ENCODE measurements at places on chromosomes 1 and 21.

GRCh38 chr21:45573452-45574035 lies 31.3 kb upstream of the SLC19A1 start:
- DNase-seq, result no peak

DNA sequence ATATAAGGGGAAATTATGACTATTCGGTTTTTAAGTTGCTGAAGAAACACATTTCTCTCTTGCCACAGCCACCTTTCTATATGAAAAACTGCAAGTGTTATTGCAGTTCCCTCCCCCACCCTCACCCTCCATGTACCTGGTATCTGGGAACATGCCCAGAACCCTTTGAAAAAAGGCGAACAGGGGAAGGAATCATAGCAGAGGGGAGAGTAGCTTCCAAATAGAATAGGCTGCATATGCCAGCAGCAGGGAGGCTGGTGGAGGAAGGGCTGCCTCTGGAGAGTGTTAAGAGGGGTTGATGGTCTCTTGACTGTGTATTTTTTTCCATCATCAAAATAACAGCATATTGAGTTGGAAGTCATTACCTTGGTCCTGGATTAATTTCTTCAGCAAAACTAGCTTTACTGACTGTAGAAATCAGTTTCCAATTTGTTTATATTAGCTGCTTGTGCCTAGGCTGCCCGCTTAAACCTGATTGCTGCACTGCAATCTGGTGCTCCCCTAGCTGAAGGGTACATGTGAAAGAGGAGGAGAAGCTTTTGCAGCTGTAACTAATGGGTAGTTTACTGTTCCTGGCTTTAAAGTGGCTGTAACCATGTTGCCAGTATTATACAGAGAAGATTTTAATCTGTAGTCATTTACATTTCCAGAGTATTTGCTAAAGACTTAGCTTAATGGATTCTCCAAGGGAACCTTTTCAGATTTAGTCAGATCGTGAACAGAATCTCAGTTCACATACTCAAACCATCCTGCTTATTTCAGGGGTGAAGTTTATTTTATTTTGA lies 22.7 kb downstream of the AHCYL1 start:
- DNase-seq, result no peak

DNA sequence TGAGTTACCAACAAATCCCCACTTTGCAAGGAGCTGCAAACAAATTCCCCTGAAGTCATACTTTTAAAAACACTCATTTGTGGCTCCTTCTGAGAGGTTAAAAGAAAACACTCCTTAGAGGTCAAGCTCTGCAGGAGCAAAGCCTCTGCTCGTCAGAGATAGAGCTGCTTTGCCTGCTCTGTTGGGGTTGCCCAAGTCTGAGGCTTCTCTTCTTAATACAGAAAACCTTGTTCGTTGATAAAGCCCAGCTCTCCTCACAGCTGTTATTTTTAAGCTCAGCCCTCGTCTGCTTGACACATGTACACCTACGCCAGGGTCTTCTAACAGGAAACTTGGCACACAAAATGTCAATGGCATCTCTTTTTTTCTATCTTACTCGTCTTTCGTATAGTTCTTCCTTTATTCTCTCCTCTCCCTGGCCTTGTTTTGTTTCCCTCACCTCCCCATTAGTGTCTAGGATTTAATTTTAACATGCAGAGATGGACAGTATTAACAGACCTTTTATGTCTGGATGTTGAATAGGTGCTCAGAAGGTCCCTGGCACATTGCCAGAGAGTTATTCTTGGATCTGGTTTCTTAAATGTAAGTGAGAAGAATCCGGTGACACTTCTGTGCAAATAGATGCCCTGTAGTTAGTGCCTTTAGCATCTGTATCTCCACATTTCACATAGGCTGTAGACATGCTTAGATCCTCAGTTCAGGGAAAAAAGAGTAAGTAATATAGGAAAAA lies 86.0 kb downstream of the LRRC53 start:
- peak; percentile 47 for DNase-seq

GRCh38 chr1:96313216-96313615 lies 408.4 kb upstream of the PTBP2 start:
- no peak for DNase-seq

GRCh38 chr1:165047994-165048393 lies 308.5 kb downstream of the LMX1A start:
- no peak for DNase-seq

GRCh38 chr21:43755820-43756594 lies 20.1 kb downstream of the CSTB start:
- no peak for DNase-seq

GRCh38 chr1:93708734-93709481 lies 27.3 kb upstream of the BCAR3 start:
- DNase-seq, result no peak

DNA sequence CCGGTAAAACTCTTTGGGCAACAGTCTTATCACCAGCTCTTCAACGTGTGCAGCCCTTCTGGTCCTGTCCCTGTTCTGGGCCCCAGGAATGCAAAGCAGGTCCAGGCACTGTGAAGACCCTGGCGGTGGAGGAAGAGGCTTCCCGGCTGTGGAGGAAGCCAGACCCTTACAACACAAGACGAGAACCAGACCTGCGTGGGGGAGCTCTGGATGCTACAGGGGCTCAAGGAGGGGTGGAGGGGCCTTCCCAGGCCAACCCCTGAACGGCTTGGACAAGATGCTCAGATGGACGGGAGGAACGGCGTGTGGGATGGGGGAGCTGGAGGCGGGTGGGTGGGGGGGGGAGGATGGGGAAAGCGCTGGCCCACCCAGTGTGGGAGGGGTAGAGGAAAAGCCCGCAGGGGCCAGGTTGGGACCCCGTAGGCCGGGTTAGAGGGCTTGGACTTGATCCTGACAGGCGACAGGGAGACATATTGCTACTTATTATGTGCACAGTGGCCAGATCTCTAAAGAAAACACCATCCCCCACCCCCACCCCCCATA lies 5.1 kb upstream of the OLIG2 start:
- no peak for DNase-seq

DNA sequence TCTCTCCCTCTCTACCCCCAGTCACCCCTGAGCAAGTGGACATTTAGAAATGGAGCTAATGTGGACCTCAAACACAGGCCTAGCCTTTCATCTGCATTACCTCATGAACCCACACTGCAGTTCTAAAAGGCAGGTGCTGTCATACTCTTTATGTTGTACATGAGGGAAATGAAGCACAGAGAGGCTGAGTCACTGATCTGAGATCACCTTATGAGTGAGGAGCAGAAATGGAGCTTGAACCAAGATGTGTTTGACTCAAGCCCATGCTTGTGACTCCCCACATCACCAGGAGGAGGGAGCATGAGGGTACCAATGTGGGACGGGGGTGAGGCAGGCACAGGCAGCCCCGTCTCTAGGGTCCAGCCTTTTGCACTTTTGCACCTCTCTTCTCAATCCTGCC lies 702.8 kb downstream of the PTPRU start:
- DNase-seq, result no peak

GRCh38 chr1:41658431-41659158 lies 174.1 kb upstream of the EDN2 start:
- no peak for DNase-seq

- DNase-seq, result peak; percentile 16
Measured at GRCh38 chr1:112285746-112286145, 110.3 kb upstream of the CTTNBP2NL start.

- DNase-seq, result peak; percentile 70
Measured at GRCh38 chr1:40783001-40783905, at the start of gene KCNQ4. Gene KCNQ4 (plus strand): TSS chr1:40783787. CDS start chr1:40784094, 307 bp downstream.

GRCh38 chr1:111285879-111286278 lies 4.8 kb upstream of the CHIA start:
- no peak for DNase-seq

GRCh38 chr1:151711044-151711800 lies 5.4 kb downstream of the CELF3 start:
- no peak for DNase-seq

DNA sequence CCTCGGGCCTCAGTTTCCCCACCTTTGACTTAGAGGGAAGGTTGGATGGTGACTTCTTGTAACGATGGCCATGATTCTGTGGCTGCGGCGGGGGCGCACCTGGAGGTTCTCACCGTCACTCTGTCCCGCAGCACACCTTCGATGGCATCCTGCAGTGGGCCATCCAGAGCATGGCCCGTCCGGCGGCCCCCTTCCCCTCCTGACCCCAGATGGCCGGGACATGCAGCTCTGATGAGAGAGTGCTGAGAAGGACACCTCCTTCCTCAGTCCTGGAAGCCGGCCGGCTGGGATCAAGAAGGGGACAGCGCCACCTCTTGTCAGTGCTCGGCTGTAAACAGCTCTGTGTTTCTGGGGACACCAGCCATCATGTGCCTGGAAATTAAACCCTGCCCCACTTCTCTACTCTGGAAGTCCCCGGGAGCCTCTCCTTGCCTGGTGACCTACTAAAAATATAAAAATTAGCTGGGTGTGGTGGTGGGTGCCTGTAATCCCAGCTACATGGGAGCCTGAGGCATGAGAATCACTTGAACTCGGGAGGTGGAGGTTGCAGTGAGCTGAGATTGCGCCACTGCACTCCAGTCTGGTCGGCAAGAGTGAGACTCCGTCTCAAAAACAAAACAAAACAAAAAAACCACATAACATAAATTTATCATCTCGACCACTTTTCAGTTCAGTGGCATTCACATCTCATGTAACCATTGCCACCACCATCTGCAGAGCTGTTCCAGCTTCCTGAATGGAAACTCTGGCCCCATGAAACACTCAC lies 2.1 kb upstream of the PFKL start:
- peak; percentile 87 for DNase-seq

DNA sequence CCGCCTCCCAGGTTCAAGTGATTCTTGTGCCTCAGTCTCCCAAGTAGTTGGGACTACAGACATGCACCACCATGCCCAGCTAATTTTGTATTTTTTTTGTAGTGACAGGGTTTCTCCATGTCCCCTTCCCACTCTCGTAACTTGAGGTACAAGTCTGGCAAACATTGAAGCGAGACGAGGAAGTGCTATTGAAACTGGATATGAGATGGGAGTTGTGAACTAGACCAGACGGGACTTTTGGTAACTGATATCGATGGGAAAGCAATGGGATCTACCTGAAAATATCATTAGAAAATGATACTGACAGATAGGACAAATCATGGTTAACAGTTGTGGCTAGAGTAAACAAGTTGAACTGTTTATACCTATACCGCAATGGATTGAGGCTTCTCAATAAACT lies 95.2 kb upstream of the TRABD2B start:
- no peak for DNase-seq

DNA sequence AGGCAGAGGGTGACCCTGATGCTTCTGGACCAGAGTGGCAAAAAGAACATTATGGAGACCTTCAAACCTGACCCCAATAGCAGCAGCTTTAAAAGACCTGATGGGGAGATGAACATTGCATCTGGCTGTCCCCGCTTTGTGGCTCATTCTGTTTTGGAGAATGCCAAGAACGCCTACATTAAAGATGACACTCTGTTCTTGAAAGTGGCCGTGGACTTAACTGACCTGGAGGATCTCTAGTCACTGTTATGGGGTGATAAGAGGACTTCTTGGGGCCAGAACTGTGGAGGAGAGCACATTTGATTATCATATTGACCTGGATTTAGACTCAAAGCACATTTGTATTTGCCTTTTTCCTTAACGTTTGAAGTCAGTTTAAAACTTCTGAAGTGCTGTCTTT lies 45.8 kb downstream of the TRAF5 start:
- DNase-seq, result no peak

- no peak for DNase-seq
Measured at GRCh38 chr1:182118851-182119250, 57.3 kb upstream of the ZNF648 start.

DNA sequence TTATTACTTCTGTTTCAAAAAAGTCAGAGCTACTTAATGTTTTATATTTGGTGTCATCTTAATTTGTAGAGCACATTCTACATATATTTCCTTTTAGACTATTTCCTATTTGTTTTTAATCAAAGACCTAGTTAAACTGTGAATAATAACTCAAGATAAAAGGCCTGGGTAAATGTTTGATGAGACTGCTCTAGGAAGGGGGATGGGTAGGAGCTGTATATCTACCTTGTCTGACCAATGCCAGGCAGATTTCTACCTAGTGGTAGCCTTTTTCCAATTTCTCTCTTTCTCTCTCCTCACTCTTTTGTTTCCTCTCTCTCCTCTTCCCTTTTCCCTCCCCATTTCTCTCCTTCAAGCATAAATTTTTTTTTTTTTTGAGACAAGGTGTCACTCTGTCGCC lies 31.9 kb upstream of the IVNS1ABP start:
- DNase-seq, result no peak

DNA sequence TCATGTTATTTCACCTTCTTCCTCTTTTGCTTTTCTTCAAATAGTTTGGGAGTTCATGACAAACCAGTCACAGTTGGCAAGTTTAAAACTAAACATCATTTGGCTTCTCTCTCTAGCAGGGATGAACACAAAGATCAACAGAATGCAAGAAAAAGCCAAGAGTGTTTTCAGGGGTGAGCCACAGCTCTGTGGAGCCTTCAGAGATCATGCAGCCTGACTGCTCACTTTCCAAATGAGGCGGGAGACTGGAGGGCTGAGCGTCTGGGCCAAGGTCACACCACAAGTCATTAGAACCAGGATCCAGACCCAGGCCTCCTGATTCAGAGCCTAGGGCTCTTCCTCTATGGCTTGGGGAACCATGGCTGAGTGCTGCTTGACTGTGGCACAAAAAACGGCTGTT lies 2.7 kb downstream of the DPT start:
- no peak for DNase-seq

DNA sequence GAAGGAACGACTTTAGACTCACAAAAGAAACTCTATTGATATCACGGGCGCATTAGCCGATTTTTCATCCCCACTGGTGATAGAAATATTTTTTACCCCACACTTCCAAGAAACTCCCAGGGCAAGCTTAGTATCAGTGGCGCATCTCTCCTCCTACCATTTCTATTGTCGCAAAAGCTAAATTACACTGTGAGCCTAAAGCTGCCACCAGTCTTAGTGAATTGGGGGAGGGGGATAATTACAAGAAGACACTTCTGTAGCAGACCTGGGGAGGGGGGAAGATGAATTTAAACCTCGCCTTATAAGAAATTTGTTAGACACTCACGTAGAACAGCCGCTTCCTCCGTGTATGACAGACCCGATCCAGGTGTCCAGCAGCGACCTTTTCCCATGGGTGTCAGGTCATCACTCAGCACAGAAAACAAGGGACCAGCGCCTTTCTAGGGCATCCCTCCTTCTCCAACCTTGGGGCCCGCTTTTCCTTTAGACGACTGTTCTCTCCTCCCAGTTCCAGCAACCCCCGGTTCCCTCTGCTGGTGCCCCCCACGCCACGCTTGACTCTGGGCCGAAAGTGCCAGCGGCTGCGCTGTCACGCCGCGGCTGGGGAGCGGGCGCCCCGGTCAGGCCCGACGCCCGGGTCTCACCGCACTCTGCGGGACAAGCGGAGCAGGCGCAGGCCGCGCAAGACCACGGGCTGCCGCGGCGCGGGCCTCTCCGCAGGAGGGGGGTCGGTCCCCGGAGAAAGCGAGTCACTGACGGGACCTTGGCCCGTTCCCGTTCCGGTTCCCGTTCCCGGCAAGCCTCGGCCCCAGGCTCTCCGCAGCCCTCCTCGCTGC lies 821 bp downstream of the PHC2 start:
- peak; percentile 31 for DNase-seq

- no peak for DNase-seq
Measured at GRCh38 chr1:56092684-56093570, 486.4 kb downstream of the PLPP3 start.

DNA sequence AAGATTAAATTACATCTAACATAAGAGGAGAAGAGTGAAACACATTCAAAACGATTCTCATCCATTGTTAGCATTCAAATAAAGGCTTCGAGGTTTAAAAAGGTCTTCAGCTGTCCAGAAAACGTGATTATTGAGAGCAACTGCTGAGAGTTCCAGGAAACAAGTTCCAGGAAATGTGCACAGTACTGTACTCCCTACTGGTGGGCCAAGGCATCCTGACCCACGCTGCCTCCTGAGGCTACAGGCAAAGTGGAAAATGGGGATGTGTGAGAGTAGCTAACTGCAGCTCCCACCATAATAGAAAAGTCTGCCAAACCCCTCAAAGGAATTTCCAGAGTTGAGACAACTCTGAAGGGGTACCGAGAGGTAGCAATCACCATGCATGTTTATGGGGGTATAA lies 2.0 kb downstream of the VAV3 start:
- DNase-seq, result no peak

Measured in Karpas-422 (cell line).